ENCODE measurements at places on chromosomes 5 and 9.

DNA sequence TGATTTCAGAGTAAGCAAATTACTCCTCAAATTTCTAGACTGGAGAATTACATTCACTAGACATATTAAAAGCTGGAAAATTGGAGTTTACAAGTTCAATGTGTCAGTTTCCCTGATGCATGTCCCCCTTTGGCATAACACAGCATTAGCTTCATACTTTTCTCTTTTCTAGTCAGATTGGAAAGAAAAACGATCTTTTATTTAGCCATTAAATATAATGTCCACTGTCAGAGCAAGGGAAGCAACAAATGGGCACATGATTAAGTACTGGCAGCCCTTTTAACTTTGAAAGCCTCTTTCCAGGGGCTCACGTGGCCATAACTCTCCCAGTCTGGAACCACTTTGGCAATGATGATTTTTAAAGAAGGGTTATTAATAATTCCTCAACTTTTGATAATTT, 203.3 kb downstream of the KCNN2 start:
- no peak for DNase-seq

DNA sequence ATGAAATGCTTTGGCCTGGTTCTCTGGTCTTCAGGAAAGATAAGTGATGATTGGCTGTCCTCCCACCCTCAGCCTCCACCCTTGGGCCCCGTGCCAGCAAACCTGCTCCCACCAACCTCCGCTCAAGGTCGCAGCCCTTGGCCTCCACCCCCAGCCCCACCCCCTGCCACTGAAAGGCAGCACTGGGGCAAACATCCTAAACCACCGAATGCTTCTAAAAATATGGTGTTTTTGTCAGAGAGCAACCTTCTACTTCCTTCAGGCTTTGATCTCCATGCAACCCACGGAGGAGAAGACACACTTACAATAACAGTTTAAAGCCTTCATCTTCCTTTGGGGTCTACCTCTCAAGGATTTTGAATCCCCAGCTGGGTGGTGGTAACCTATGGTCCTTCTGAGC, 24.0 kb upstream of the TCF7 start:
- DNase-seq = no peak

DNA sequence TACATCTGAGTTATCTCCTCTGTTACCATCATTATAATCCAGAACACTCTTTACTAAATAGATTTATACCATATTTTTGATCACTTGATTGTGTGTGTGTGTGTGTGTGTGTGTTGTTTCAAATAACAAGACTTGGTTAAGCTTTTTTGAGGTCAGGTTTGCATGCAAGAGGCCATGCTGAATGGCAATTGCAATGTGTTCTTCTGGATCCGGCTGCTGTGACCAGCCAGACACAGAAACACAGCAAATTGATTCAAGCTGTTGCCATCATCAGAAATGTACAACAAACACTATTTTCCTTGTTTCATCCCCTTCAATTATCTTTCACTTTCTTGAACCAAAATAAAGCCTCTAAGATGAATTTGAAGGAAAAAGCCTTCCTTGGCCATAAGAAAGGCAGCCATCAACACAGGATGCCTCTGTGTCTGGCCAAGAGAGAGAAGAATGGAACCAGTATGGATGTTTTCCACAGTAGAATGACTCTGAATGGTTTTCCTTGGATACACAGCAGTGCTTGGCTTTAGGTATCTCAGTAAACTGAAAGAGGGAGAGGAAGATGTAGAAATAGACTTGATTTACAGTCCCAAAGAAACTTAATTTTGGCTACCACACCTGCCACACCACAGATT, 53.9 kb downstream of the DPYSL3 start:
- no peak for DNase-seq

- no peak for DNase-seq
Observed at GRCh38 chr5:32044939-32045338, 129.2 kb downstream of the GOLPH3 start.

DNA sequence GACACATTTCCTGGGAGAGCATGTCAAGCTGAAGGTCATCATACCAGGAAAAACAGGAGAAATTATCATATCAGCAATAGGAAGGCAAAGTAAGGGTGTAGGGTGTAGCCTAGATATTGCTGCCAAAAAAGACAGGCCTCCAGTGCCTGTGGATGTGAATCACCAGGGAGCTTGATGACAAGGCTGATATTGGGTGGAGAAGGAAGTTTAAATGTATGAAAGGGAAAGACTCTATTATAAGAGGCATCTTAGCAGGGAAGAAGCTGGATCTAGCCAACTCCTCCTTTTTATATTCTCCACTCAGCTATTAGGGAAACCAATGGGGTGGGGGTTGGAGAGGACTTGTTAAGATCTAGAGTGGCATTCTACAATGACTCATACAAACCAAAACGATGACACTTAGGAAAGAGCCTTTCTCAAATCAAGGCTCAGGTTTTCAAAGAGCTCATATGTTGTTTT, 13.4 kb upstream of the TXNDC8 start:
- peak; percentile 58 for DNase-seq

DNA sequence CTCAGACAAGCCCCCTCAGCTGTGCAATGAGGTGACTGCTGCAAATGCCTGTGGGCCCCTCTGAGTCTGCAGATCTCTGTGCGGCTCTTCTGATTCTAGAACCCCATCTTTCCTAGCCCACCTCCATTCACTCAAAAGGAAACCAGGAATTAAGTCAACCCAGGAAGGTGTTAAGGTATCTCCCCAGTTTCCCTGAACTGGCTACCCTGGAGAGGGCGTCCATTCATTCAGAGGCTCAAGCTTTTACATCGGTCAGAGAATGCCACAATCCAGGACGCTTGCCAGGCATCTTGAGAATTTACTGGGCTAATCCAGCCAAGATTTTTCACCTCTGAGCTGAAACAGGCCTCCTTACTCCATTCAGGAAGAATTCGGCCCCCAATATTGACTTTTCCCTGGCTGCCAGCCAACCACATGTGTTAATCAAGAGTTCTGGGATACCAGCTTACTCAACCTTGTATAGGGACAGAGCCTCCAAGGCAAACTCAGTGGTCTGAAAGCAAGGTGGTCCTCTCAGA, 889 bp upstream of the ADAMTS12 start:
- no peak for DNase-seq

DNA sequence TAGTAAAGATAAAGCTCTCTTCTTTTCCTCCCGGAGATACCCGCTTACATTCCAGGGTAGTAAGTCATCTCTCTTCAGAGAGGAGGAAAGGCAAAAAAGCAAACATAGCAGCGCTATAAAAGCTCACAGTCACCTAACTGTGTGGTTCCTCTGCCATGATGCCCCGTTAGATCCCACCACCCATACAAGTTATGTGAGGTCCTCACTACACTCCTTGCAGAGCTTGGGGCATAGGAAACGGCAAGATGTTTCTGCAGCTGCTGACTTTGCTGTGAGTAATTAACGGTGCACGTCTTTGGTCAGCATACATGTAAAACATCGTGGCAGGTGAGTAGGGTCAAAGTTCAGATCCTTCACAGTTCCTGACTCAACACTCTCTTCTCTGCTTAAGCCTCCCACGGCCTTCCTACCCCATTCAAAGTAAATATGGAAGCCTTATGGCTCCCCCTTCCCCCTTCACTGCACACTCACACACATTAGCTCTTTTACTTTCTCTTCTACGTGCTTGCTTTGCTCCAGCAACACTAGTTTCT, 218.9 kb downstream of the DIRAS2 start:
- no peak for DNase-seq

GRCh38 chr9:35470894-35471293, 19.0 kb upstream of the RUSC2 start:
- no peak for DNase-seq

DNA sequence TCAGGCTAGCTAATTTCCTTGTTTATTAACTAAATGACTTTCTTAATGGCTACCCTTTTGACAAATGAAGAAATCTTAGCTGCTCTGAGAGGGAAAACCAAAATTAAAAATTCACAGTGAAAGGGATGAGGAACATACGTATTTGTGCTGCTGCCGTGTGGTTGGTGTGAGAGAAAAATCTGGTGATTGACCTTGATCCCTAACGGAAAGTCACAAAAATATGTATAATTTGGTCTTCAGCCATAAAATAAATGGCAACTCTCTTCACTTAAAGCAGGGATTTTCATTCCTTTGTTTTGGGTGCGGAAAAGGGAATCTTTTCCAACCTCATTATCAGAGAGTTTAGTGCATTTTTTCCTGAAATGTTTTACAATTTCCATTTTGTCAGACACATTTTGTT, 40.4 kb downstream of the PAM start:
- no peak for DNase-seq

Data from DMS153 (cell line).